ENCODE measurements at places on chromosomes 2 and 18.

DNA sequence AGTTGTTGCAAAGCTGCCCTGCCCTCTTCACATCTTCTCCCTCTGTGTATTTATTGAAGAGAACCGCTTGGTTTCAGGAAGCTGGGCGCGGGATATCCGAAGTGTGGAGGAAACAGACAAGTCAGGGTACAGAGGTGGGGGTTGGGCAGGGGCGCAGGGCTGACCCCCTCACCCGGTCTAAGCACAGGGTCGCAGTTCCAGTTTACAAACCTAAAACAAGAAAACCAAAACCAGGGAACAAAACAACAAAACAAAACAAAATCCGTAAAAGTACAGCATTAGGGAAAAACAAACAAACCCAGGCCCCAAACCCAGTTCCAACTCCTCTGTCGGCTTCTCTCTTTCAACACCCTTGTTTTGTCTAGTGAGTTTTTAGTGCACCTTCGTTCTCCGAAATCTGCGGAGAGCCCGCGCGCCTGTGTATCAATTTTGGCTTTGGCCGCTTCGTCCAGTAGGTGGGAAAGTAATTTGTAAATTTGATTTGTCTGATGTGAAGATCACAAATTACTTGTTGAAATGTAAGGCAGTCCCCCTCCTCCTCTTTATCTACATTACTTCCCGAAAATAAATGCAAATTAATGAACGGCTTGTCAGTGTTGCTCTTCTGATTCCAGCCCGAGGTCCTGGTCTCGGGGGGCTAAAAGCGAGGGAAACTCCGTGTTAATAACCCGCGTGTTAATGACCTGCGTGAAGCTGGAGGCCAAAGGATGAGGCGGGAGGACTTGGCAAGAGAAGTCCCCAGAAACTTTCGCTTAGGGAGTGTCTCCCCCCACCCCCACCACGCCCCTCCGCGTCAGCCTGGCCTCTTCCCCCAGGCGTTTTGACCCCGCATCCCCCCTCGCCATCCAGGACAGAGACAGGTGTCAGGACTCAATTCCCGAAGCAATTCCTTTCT lies 6.9 kb downstream of the OTX1 start:
- DNase-seq = no peak

- DNase-seq = no peak
Measured at GRCh38 chr2:88826399-88826798, 134.9 kb downstream of the RPIA start.

GRCh38 chr2:170862286-170862902 lies 45.7 kb downstream of the GAD1 start:
- DNase-seq = no peak

- no peak for DNase-seq
Measured at GRCh38 chr2:17821535-17822444, 5.5 kb downstream of the MSGN1 start.

GRCh38 chr2:101704816-101705578 lies 7.5 kb downstream of the MAP4K4 start:
- DNase-seq = no peak

GRCh38 chr2:168089200-168089599 lies 158.2 kb downstream of the STK39 start:
- DNase-seq = no peak

GRCh38 chr2:214904634-214905033 lies 95.2 kb upstream of the BARD1 start:
- no peak for DNase-seq

GRCh38 chr18:72866442-72866900 lies 1.3 kb downstream of the NETO1 start:
- no peak for DNase-seq

- DNase-seq = no peak
Measured at GRCh38 chr18:5747678-5748077, 147.6 kb downstream of the TMEM200C start.

DNA sequence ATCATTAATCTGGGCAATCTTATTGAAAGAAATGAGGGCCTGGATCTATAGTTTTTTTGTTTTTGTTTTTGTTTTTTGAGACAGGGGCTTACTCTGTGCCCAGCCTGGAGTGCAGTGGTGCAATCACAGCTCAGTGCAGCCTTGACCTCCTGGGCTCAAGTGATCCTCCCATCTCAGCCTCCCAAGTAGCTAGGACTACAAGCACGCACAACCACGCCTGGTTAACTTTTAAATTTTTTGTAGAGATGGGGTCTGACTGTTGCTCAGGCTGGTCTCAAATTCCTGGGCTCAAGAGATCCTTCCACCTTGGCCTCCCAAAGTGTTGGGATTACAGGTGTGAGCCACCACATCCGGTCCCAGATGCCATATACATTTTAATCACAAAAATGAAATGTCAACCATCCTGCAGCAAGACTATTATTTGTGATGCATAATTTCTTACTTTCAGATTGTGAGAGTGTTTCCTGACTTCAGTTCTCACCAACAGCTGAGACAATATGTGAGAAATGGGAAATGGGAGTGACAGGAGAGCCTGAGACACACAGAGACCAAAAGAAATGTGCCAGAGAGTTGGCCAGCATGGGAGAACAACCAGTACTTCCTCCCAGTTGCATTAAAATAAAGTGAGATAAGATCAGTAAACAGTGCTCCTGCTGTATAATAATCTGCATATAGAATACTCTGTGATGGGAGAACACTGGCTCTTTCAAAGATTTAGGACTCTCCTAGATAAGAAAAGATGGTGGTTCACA lies 87.6 kb downstream of the METTL8 start:
- no peak for DNase-seq

- no peak for DNase-seq
Measured at GRCh38 chr18:56115071-56116015, 523.0 kb downstream of the TXNL1 start.

- DNase-seq = peak; percentile 32
Measured at GRCh38 chr2:72933646-72934151, 16.4 kb downstream of the EMX1 start.

- no peak for DNase-seq
Measured at GRCh38 chr18:24378598-24378997, 19.0 kb downstream of the OSBPL1A start.

DNA sequence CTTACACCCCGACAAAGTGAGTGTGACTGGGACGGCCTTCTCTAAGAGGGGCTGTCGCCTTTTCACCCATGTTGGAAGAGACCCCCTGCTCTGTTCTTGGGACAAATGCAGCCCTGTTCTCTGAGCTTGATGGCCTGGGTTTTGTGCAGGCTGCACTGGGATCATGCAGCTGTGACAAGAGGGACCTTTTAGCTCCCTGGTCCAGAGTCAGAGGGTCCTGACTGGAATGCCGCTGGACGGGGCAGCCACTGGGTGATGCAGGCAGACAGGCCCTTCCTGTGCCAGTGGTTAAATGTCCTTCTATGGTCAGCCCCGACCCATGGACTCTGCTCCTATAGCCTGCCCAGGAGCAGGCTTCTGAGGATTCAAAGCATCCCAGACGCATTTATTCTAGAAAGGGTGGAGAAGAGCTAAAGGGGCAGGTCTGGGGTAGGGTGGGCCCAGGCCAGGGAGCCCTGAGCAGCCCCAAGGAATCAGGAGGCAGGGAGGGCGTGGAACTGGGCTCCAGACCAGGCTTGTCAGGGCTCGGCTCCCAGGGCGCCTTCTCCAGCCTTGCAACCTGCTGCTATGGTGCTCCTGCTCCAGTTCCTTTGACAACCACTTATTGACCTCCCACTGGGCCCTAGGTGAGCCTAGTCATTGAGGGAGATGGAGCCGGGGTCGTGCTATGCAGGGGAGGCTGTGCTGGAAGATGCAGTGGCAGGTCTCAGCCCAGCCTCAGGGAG lies 277.9 kb upstream of the HS6ST1 start:
- DNase-seq = peak; percentile 38

- DNase-seq = no peak
Measured at GRCh38 chr18:13494871-13495445, 231.4 kb downstream of the FAM210A start.

DNA sequence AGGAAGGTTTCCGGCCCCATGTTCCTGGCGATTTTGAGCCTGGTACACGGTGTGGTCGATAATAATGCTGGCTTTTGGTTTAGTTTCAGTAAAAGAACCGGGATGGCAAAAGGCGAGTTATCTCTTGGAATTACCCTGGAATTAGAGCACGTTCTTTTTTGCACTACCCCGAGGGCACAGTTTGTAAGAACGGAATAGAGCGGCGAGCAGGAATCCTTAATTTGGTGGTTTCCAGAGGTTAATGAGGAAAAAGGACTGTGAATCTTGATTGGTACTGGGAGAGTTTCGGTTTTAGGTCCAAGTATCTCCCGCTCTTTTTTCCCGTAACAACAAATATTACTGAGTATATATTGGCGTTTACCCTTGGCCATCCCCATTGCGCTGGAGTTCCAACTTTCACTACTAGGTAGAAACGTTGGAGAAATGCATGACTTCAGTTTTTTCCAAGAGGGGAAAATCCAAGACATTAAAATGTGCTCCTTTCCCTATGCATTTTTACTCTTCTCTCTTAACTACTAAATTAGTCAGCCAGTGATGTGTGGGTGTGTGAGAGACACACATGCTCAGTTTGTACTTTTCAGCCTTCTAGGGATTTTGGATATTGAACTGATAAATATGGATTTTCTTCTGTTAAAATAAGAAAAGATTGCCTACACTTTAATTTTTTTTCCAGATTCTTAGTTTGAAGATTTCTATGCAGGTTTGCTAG lies 160.8 kb downstream of the AGPS start:
- no peak for DNase-seq

DNA sequence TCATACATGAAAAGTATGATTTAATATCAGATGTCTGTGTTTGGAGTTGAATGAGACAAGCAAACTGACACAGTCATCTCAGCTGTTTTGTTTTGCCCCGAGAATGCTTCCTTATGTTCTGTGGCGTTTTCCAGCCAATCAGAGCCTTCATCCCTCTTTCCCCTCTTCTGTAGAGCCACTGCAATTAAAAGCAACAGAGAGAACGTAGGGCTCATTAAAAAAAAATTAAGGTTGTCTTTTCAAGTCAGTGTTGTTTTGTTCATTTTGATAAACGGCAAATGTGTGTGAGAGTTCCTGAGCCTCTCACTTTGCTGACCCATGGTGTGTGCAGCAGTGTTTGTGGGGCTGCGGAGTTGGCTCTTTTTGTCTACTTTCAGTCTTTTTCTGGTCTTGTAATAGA lies 216.0 kb downstream of the FHOD3 start:
- no peak for DNase-seq

GRCh38 chr2:127047716-127048617 lies 59.0 kb downstream of the BIN1 start:
- no peak for DNase-seq

DNA sequence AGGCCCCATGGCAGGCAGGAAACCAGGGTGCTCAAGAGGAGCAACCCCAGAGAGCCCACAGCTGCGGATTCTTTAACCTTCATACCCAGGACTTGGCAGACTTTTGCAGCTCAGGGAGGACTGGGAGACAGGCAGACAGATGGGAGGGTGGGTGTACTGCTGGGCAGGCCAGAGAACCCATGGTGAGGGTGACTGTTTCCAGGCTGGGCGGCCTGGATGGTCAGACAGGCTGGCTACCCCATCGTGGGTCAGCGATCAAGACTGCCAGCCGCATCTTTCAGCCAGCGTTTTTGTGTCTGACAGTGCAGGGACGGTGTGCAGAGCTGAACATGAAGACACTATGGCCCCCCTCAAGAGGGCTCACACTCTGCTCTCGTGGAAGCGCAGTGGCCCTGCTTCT lies 82.2 kb downstream of the MARCO start:
- DNase-seq = no peak

DNA sequence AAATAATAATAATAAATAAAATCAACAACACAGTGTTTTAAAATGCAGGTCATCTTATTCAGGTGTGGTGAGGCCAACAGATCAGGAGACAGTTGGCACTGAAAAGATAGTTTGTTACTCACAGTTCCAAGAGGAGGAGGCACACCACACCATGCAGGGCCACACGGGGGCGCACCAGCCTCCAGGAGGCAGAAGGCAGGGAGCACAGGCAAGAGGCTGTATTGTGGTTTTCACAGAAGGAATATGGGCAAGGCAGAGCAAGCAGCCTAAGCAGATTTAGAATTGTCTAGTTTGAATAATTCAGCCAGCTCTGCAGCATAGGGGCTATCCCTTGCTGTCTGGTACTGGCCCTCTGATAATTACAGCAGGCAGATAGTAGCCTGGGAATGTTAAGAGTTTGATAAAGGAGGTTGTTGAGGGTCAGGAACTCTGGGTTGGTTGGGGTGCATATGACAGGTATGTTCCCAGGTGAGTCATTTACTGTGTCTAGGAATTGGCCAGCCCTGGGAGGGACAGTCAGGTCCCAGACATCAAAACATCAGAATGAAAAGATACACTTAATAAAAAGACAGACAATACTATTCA lies 31.3 kb downstream of the KIAA2012 start:
- DNase-seq = no peak
